ENCODE measurements at places on chromosomes 5 and 9.

DNA sequence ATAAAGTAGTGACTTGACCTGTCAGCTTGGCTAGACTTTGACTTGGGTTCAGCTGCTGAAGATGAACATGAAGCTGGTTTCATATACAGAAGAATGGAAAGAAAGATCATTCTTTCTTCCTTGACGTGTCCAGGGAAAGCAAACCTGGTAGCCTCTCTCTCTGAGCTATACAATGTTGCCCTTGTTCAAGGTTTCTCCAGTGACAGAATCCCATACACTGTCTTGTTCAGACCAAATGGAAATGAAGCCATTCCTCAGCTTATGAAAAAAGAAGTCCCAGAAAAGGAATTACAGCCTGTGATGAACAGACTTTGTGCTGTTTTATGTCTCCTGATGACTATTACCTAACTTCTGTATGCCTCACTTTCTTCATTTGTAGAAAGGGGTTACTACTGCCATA is 349.8 kb upstream of the KLF4 start:
- DNase-seq: no peak

DNA sequence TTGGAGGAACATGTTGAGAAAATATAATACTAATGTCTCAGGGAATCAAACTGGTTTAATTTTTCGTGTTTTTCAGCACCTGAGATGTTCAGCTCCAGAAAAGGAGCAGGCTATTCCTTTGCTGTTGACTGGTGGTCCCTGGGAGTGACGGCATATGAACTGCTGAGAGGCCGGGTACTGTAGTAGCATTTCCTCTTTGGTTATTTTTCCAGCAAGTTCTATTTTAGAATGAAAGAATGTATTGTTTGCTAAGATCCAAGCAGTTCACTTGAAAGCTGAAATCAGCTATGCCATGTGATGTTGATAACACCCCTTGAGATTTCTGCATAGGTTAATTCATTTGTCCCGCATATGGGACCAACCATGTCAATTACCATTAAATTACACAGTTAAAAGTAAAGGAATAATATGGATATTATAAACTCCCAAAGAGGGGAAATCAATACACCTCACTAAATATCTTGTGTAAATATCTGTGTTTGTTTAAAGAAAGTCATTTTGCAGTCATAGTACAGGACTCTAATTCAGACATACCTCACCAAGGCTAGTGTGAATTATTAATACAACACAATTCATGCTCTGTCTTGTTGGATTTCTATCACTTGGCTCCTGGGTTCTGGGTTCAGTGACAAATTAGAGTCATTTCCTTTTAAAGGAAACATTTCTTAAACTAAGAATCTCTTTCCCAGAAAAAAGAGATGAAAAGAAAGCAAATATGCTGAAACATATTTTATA is 126.8 kb downstream of the STK32A start:
- DNase-seq: no peak

DNA sequence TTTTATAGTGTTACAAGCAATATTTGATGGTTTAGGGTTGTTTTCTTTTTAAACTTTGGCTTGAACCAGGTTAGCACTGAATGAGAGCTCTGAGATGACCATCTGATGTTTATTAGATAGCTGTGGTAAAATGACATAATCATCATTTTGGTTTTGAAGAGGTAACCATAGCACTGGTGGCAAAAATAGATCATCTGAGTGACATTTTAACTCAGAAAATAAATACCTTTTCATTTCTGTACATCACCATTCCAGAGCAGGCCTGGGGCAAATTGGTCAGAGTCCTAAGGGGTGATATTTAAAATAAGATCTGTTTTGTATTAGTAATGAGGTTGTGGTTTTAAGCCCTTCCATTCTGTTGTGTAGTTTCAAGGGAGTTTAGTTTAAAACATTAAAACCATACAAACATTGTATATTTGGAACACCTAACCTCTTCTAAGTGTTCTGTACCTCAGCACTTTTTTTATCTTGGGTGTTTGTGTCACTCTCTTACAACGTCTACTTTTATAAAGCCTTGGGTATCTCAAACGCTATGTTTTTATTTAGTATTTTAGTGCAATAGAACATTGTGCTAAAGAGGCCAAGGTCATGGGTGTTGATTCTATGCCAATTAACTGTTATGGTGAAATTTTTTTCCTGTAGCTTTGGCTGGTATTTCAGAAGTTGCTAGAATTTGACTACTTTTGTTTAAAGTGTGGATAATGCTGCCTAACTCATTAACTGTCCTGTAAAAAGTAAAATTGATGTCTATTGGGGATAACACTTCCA is 166.1 kb downstream of the CD180 start:
- no peak for DNase-seq

DNA sequence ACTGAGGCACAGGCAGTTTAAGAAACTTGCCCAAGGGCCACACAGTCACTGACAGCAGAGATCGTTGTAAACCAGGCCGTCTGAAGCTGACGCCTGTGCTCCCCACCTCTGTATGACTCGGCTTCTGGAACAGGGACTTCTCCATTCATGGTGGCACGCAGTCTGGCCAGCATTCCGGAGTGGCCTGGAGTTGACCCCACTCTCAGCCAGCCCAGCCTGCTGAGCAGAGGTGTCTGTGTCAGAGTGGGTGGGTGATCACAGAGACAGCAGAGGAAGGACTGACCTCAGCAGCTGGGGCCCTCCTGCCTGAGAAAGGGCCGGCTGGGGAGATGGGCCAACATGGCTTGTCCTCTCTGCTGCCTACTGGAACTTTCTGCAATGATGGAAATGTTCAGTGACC is 12.6 kb downstream of the LRSAM1 start:
- no peak for DNase-seq

- no peak for DNase-seq
Observed at GRCh38 chr9:122084026-122084675, 9.0 kb downstream of the TTLL11 start.

DNA sequence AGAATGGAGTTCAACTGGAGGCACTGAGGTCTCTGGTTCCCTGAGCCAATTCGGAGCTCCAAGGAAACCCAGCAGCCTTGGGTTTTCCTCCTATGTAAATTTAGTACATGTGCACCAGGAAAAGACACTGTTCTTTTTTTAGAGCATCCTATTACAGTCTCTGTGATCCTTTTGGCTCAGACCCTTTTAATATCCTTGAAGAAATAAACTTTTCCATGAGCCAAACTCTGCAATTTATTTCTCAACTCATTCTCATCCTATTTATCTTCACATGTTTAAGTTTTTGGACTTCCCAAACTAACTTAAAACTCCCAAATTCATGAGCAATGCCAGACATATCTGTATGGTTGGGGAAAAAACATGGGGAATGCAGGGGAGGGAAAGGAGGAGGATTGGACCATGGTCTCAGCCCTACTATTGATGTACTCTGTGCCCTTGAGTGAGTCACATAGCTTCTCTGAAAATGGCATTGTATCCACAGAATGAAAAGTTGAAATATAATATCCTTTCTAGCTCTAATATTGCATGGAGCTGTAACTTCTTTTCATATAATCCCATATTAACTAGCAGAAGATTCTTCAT is 76.6 kb downstream of the PAPPA start:
- DNase-seq: no peak
